ENCODE measurements at places on chromosomes 3 and 15.

GRCh38 chr3:189519458-189519857 lies 111.7 kb upstream of the TP63 start:
- no peak for DNase-seq

- no peak for DNase-seq
These were observed 32.1 kb upstream of the IQSEC1 start for GRCh38 chr3:13105181-13105895.

GRCh38 chr3:171991166-171991565 lies 48.2 kb upstream of the FNDC3B start:
- DNase-seq, result no peak

DNA sequence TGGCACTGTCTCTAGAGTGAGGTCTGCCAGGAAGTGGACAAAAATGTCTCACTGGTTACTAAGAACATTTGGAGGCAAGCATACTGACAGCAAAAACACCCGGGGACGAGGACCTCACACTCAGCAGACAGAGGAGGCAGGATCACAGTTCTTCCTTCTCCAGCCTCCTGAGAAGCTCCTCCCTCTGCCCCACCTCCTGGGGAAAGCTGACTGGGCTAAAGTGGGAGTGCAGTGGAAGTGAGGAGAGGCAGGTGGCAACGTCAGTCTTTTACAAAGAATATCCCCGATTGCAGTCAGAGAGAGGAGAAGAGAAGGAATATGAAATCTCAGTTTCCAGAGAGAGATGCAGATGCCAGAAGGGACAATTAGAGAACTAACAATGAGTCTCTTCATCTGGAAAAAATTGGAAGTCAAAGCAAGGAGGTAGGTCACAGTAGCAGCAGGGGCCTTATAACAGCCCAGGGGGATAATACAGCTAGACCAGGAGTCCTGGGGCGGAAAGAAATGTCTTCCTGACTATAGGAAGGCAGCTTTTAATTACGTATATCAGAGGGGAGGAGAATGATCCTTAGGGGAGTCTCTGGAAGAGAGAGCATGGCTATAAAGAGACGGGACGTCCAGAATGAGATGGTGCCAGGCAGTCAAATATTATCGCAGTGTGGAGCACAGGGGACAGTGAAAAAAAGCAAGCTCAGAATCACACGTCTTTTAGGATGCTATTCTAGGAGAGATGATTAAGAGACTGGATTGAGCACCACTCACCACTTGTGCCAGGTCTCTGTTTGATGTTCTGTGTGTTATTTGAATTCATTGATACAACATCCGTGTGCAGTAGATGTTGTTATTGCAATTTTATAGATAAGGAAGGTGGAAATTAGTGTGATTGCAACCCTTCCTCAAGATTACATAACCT lies 47.2 kb downstream of the LEO1 start:
- no peak for DNase-seq

DNA sequence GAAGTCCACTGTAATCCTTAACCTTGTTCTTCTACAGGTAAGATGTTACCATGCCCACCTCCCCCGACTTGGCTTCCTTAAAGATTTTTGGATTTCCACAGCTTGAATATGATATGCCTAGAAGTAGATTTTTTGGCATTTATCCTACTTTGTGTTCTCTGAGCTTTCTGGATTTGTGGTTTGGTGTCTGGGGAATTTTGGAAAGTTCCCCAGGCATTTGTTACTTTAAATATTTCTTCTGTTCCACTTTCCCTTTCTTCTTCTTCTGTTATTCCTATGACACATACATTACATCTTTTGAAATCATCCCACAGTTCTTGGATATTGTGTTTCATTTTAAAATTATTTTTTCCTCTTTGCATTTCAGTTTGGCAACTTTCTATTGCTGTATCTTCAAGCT lies 122.1 kb upstream of the TMEM108 start:
- DNase-seq, result no peak

GRCh38 chr3:197292083-197292646 lies 6.2 kb downstream of the DLG1 start:
- no peak for DNase-seq

DNA sequence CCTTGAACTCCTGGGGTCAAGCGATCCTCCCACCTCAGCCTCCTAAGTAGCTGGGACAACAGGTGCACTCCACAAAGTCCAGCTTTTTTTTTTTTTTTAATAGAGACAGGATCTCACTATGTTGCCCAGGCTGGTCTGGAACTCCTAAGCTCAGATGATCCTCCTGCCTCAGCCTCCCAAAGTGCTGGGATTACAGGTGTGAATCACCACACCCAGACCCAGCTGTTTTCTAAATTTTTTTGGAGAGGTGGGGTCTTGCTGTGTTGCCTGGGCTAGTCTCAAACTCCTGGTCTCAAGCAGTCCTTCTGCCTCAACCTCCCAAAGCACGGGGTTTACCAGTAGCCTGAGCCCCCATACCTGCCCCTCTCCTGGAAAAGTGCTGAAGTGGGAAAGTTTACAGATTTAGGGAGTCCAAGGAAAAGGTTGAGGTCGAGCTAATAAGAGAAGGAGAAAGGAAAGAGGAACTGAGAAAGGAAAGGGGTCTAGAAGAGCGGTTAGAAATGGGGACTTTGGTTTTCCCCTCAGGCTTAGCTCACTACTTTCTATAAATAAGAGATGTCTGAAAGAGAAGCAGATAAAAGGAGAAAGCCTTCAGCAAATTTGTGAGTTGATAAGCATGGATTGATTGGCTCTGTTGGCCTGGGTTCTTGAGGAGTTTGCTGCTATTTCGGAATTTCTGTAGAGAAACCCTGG lies 23.6 kb downstream of the UBE2E1 start:
- peak; percentile 18 for DNase-seq

GRCh38 chr3:115508562-115508961 lies 114.7 kb upstream of the GAP43 start:
- DNase-seq, result no peak

DNA sequence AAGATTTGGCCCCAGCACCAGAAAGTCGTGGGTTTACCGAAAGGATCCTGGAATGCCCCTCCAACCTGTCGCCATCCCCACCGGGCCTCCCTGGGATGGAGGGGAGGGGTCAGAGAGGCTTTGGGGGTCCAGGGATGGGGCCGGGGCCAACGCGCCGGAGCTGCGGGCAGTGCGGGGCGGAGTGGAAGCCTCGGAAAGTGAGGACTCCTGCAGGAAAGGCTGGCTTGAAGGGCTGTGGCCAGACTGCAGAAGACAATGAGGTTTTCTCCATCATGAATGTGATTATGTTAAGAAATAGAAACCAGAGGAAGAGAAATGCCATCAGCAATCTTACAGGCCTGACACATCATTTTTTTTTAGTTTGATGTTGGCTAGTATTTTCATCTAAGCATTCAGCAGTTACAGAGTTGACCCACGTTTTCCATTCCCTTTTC lies 738 bp downstream of the YEATS2 start:
- peak; percentile 32 for DNase-seq

DNA sequence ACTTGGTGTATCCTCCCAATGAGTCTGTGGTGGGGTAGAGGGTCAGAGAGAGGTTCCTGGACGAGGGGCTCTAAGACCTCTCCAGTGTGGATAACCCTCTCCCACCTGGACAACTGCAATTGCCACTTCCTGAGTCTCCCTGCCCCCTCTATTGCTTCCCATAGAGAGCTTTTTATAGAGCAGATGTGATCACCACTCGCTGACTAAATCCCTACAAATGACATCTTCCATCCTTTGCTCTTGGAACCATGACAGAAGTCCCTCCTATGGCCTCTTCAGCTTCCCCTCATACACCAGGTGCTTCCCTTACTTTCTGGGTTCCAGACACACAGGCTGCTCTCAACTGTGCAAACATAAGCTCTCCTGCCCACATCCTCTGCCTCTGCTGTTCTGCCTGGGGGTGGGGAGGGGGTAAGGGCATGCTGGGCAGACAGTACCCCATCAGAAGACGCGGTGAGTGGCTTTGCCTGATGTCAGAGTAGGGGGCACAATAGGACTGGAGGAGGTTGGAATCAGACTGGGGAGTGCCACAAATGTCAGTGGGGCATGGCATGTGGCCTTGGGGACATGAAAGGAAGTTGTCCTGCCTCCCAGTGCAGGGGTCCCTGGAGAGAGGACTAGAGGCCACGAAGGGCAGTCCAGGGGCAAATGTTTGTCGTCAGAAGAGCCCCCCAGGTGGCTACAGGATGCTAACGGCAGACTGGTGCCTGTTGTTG lies 15.2 kb downstream of the ITIH3 start:
- no peak for DNase-seq

- peak; percentile 92 for DNase-seq
These were observed 50.8 kb downstream of the GXYLT2 start for GRCh38 chr3:72938471-72939265.

- no peak for DNase-seq
These were observed 62.4 kb downstream of the RTP4 start for GRCh38 chr3:187430576-187430975.

GRCh38 chr3:57546616-57547015 lies 2.5 kb upstream of the DNAH12 start:
- DNase-seq, result no peak

GRCh38 chr3:4642611-4643010 lies 149.5 kb downstream of the ITPR1 start:
- no peak for DNase-seq

GRCh38 chr15:101329867-101330380 lies 34.9 kb upstream of the SNRPA1 start:
- no peak for DNase-seq

DNA sequence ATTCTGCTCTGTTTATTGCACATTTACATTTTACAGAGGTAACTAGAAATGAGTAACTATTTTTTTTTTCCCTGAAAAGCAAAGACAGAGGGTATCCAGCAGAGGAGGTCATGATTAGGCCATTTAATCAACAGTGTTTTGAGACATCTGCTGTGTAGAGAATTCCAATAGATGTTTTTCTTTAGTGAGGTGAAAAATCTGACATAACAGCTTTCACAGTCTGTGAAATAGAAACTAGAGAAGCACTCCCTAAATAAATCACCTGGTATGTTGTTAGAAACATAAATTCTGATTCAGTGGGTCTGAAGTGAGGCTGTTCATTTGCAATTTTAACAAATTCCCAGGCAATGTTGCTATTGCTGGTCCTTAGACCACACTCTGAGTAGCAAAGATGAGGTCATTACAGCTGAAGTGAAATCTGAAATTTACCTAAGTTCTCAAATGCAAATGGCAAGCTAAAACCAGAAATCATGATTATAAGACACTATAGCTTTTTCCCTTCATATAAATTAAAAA lies 329.2 kb upstream of the LRRC3B start:
- DNase-seq, result no peak

DNA sequence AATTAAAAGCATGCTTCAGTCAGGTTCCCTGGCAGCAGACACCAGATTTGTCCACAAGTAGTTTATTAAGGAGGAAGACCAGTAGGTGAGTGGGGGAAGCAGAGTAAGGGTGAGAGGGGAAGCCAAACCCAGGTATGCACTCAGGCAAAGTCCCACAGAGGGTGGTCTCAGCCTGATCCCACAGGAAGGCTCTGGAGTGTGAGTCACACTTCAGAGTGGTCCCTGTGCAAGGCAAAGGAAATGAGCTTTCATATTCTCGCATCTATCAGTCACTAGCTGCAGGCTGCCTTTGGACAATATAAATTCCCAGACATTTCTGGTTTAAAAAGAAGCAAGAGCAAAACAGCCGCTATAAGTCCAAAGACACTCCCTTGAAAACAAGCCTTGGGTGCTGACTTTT lies 78.5 kb downstream of the TRANK1 start:
- DNase-seq, result no peak

GRCh38 chr3:28228623-28229022 lies 12.8 kb upstream of the CMC1 start:
- DNase-seq, result no peak

DNA sequence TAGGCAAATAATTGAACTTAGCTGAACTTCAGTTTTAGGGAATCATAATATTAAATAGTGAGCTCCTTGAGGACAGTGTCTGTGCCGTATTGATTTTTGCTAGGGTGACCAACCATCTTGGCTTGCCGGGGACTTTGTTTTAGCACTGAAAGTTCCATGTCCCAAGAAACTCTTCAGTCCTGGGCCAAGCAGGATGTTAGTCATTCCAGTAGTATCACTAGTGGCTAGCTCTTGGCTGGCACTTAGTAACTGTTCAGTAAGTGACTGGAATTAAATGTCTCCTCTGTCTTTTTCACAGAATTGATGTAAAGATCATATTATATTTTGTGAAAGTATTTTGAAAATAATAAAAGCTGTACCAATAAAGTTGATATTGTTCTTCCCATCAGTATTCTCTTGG lies 42.3 kb downstream of the RSRC1 start:
- no peak for DNase-seq

- no peak for DNase-seq
These were observed 64.8 kb downstream of the SPSB4 start for GRCh38 chr3:141115789-141116541.

DNA sequence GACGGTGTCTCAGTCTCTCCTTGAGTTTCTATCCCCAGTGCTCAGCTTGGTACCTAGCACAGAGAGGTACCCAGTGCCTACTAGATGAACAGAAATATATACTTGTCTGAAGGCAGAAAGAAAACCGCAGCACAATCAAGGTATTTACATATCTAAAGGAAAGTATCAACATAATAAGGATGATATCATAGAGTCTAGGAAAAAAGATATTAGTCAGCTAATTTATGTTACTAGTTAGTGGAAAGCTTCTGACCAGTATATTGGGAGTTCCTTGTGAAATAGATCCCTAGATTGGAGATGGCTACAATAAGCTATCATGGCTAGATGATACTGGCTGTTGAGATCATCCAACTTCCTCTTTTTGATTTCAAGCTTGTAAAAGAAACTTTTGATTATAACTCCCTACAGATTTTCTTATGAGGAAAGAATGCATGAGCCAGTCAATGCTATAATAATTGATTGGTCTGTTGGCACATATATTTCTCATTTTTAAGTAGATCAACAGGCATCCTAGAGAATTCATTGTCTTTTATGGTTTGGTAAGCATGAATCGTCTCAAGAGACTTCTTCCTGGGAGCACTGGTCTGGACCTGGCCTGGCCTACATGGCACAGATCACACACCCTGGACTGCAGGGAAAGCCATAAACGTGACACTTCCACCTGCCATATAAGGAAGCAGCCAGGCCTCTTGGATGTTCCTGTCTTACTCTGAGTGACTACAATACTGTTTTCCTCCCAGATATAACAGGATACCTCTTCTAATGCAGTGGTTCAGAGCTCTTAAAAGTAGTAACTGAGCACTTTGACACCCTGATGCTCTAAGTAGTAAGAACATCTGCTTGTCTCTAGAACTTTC lies 60.7 kb downstream of the IMPG2 start:
- no peak for DNase-seq

GRCh38 chr3:27596921-27597320 lies 112.7 kb upstream of the SLC4A7 start:
- DNase-seq, result no peak

DNA sequence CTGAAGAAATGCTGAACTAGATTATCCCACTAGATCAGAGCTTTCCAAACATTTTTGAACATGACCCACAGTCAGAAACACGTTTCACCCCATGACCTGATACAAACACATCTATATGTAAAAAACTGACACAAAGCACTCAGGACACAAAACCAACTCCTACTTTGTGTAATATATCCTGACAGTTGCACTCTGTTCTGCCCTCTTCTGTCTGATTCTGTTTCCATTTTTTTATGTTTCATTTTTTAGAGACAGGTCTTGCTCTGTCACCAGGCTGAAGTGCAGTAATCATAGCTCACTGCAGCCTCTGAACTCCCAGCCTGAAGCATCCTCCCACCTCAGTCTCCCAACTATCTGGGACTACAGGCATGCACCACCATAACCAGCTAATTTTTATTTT lies 15.8 kb upstream of the RFTN1 start:
- no peak for DNase-seq

GRCh38 chr3:61029194-61029593 lies 222.1 kb downstream of the FHIT start:
- no peak for DNase-seq

Data from GF-D8 (cell line).